Sigmoid colon (tissue), 7 donors: ENCODE measurements at places on chromosomes 11 and 22. TPM values are rescaled to one million over a fixed set of nuclear protein-coding genes. Genes with fewer than 3 reads are reported as not detected.

DNA sequence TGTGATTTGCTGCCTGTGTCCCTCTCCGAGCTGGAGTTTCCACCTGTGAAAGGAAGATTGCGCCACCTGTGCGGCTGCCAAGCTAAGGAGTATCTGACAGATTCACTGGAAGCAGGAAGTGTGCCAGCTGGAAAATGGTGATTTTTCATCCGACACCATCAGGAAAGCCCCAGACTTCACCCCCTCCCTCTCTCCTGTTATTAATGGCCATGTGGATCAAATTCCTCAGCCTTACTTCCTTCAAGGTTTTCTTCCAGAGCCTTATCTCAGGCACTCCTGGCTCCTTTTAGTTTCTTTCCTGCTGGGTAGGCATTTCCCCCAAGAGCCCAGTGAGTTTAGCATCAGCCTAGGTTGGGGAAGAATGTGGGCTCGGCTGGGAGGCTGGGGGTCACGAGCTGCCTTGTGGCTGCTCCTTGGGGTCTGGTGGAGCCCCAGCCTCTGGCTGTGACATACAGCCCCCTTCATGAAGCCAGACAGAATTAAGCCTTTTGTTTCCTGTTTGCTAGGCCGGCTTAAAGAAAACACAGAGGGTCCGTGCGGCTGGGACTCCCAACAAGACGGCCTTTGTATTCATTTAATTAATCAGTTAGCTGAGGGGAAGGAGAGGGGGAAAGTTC is 37.1 kb downstream of the PKNOX2 start:
- H3K4me3 ChIP-seq: no peak overlapping the region
- H3K27ac ChIP-seq: no peak overlapping the region
- H3K4me1 ChIP-seq: no peaks in the 10 kb centered on the region
- no peaks in the 10 kb centered on the region for H3K27me3 ChIP-seq
- H3K36me3 ChIP-seq: no peaks in the 10 kb centered on the region

DNA sequence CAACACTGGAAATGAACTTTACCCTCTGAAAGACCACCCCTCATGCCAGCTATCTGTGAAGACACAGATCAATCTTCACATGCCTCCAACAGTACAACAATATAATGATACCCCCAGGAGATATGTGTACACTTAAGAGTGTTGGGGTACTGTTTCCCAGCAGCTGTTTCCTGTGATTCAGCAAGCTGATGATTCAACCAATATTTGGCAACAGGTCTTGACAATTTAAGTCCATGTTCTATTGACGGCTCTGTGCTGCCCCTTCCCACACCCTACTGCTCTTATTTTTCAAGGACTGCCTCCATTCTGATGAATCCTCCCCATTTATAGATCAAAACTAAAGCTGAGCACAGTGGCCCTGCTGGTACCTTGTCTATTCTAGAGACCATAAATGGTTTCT is 6.6 kb downstream of the SNX19 start:
- H3K4me1 ChIP-seq: no peaks in the 10 kb centered on the region
- no peak for DNase-seq
- H3K27ac ChIP-seq: peak overlapping the region; percentile 95
- no peaks in the 10 kb centered on the region for H3K27me3 ChIP-seq
- H3K4me3 ChIP-seq: no peak overlapping the region
- peaks cover 57% of the 10 kb centered on the region for H3K36me3 ChIP-seq

Gene WNT11
- 1.1 TPM for total RNA-seq

- H3K36me3 ChIP-seq: no peaks in the 10 kb centered on the region
- no peak overlapping the region for H3K27ac ChIP-seq
- H3K4me3 ChIP-seq: no peak overlapping the region
- DNase-seq: no peak
- peaks cover 32% of the 10 kb centered on the region for H3K4me1 ChIP-seq
Measured at GRCh38 chr11:3926458-3927095, 71.1 kb downstream of the STIM1 start.

Gene MRGPRX4
- total RNA-seq: not detected

Gene ASCC2
- 23.0 TPM for total RNA-seq

GRCh38 chr11:12089473-12089872 is 20.9 kb upstream of the MICAL2 start:
- H3K4me1 ChIP-seq: peaks cover 36% of the 10 kb centered on the region
- no peaks in the 10 kb centered on the region for H3K36me3 ChIP-seq
- H3K27me3 ChIP-seq: no peaks in the 10 kb centered on the region

DNA sequence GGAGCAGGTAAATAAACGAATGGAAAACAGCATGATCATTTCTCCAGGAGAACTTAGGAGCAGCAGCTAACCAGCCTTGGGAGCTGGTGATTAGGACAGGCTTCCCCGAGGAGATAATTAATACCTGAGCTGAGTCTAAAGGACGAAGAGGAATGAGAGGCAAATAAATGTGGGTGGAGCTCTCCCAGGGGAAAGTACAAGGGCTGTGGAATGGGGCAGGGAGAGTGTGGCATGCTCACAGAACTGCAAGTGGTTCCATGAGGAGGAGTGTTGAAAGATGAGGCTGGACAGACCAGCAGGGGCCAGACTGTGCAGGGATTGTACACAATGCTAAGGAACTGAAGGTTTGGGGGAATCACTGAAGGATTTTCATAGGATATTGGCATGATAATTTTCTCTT is 14.2 kb upstream of the TLCD5 start:
- no peak for DNase-seq
- no peaks in the 10 kb centered on the region for H3K4me1 ChIP-seq
- H3K4me3 ChIP-seq: no peak overlapping the region
- no peaks in the 10 kb centered on the region for H3K36me3 ChIP-seq
- H3K27me3 ChIP-seq: no peaks in the 10 kb centered on the region

DNA sequence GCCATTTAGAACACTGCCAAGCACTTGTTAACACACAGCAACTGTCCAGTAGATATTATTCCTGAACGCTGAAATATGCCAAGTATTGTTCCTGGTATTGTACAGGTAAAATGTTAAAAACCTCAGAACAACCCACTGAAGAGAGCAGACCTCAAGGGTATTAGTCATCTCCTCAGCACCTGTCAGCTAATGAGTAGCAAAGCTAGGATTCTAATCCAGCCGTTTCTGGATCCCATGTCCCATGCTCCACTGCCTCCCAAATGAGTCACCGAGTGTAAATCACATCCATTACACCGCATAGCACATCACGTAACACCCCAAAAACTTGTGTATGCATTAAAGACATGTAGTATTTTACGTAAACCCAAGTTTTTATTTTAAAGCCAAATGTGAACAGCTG is 705.4 kb upstream of the TENM4 start:
- H3K27ac ChIP-seq: no peak overlapping the region
- no peaks in the 10 kb centered on the region for H3K27me3 ChIP-seq
- no peak for DNase-seq
- no peaks in the 10 kb centered on the region for H3K4me1 ChIP-seq
- H3K36me3 ChIP-seq: no peaks in the 10 kb centered on the region

Gene PYGM
- 42.1 TPM for total RNA-seq

- H3K36me3 ChIP-seq: no peaks in the 10 kb centered on the region
- H3K4me3 ChIP-seq: no peak overlapping the region
- no peak overlapping the region for H3K27ac ChIP-seq
Measured at GRCh38 chr22:49544286-49544685, 283.4 kb downstream of the BRD1 start.

DNA sequence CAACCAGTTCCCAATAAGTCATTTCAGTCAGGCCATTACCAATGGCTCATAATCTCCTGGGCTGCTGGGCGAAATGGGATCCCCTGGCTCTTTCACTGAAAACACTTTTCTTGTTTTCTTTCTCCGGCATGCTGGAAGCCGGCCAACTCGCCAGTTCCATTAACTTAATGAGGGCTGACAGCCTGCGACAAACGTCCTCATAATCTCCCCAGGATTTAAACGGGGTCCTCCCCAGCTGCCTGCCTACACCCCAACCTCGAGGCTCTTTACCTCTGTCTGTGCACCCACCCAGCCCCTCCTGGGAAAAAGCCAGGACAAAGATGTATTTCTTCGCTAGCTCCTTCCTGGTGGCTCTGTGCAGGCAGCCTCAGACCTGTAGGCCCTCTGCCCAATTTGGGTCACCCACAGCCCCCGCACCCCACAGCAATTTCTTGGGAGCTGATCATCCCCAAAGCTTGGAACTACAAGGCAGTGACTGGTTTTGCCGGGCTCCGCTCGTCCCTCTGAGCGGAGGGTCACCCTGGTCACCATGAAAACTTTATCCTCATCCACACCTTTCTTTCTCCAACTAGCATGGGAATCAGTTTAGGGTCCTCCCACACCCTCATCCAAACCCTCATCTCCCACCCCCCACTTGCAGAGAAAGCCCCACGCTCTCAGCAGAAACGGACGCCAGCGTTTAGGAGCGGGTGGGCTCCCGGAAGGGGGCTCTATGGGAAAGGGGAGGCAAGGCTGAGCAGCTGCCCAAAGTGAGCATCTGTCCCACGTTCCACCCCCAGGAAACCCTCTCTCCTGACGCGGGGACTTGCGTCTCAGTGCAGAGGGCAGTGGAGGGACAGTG is 51.1 kb upstream of the KCNQ1OT1 start:
- H3K4me1 ChIP-seq: no peaks in the 10 kb centered on the region
- DNase-seq: peak; percentile 59
- H3K36me3 ChIP-seq: no peaks in the 10 kb centered on the region
- no peak overlapping the region for H3K27ac ChIP-seq
- no peaks in the 10 kb centered on the region for H3K27me3 ChIP-seq

DNA sequence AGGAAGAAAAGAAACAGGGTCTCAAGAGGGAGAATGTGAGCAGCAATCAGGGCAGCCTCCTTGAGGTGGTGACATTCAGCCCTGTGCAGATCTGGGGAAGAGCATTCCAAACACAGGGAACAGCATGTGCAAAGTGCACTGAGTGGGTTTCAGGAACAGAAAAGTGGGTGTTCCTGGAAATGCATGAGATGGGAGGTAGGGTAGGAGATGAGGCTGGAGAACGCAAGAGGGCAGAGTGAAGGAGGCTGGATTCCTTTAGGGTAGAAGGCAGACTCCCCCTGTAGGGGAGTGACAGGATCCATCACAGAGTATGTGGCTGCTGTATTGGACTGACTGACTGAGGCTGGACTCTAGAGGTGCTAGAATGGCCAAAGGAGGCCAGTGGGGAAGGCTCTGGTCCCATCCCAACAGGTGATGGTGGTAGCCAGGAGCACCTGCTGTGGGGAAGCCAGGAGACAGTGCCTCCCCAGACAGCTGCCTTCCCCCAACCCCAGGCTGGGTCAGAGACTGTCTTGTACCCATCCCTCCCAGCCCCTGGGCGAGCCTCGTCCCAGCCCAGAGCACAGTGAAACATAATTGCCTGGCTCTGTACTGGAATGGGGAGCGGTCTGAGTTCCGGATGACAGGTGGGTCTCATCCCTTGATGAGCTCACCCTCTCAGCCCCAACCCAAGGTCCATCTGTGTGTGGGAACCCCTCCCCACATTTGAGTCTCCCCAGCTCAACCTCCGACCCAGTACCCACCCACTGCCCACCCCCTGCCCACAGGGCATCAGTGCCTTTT is 419.4 kb downstream of the MN1 start:
- H3K27ac ChIP-seq: no peak overlapping the region
- H3K27me3 ChIP-seq: peaks cover 13% of the 10 kb centered on the region
- no peak overlapping the region for H3K4me3 ChIP-seq
- H3K36me3 ChIP-seq: no peaks in the 10 kb centered on the region
- DNase-seq: no peak
- H3K4me1 ChIP-seq: no peaks in the 10 kb centered on the region

- no peak overlapping the region for H3K27ac ChIP-seq
- no peaks in the 10 kb centered on the region for H3K27me3 ChIP-seq
- H3K36me3 ChIP-seq: no peaks in the 10 kb centered on the region
Measured at GRCh38 chr11:10263929-10264328, 30.1 kb downstream of the SBF2 start.

Gene OR51B4
- not detected for total RNA-seq
